ENCODE measurements at places on chromosomes 6 and 20.

GRCh38 chr6:29005183-29005885 is at the start of gene ZNF311:
Gene ZNF311, minus strand, starts transcription at chr6:29005315. Its CDS starts 1,361 bp downstream, at chr6:29003954.
- peak; percentile 58 for DNase-seq

GRCh38 chr6:1766654-1767053 is 156.9 kb downstream of the FOXC1 start:
- no peak for DNase-seq

GRCh38 chr6:157217894-157218370 is 105.4 kb downstream of the TMEM242 start:
- DNase-seq = no peak

GRCh38 chr6:107125771-107126170 is 10.5 kb upstream of the BEND3 start:
- no peak for DNase-seq

DNA sequence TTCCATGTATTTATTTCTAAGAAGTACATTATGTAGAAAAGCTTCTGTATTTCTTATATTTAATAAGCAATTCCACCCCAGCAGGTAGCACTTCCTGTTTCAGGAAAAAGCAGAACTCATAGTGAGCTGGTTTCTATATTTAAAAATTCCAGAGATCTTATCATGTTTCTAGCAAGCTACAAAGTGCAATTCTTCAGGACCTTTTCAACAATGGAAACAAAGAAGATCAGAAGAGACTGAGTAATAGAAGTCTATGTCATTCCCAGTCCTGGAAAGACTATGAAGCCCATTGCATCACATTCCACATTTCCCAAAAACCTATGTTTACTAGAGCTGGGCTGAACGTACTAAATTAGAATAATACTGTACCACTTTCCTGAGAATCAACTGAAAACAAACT is 302.6 kb upstream of the NRSN1 start:
- DNase-seq = no peak

GRCh38 chr6:31575335-31575901 is at the start of gene TNF:
Gene TNF, plus strand, starts transcription at chr6:31575565. Its CDS starts 177 bp downstream, at chr6:31575742.
- DNase-seq = peak; percentile 95

DNA sequence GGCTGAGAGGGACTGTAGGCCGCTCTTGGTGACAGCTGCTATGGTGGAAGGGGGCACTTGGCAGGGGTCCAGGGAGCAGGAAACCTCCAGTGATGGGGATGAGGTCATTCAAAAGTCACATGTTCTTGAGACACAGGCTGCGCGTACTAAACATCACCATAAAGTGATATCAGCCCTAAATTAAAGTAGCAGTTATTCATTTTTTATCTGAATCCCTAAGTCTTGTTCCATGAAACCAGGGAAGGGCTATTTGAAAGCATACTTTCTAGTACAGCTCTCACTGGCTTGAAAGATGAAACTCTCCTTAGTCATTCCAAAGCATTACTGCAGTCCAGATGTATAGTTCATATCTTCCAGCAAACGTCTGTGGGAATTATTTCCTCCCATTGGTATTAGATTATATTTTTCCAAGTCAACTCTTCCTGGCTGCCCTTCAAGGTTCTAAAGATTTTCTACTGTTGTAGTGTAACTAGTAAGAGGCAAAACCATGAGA is 373.1 kb downstream of the CD109 start:
- no peak for DNase-seq

DNA sequence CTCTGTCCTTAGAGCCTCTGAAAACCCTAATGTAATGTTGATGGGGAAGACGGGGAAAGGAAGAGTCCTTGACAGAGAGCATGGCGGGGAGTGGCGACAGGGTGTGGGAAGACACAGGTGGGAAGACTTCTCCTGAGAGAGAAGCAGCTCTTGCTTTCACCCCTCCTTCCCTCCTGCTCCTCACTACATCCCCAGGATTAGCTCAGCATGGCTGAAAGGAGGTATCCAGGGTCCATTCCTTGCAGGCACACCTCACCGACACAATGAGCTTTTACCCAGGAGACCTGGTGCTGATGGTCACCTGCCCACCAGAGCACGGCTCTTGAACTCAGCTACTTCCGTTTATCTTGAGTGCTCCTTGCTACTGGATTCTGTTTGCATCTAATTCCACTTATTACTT is 469.3 kb downstream of the CDH26 start:
- no peak for DNase-seq

- DNase-seq = no peak
These were observed 16.2 kb upstream of the IYD start for GRCh38 chr6:150352321-150353296.

- no peak for DNase-seq
These were observed 45.1 kb downstream of the OGFRL1 start for GRCh38 chr6:71333697-71334096.

- DNase-seq = no peak
These were observed 149.4 kb upstream of the ESR1 start for GRCh38 chr6:151658091-151658490.

DNA sequence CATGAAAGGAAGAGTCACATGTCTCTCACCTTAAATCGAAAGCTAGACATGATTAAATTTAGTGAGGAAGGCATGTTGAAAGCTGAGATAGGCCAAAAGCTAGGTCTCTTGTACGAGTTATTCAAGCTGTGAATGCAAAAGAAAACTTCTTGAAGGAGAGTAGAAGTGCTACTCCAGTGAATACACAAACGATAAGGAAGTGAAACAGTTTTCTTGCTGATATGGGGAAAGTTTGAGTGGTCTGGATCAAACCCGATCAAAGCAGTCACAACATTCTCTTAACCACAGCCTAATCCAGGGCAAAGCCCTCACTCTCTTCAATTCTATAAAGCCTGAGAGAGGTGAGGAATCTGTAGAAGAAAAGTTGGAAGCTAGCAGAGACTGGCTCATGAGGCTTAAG is 1.9 kb upstream of the TPD52L1 start:
- DNase-seq = no peak

GRCh38 chr6:35651244-35651643 is 37.5 kb downstream of the FKBP5 start:
- DNase-seq = no peak

DNA sequence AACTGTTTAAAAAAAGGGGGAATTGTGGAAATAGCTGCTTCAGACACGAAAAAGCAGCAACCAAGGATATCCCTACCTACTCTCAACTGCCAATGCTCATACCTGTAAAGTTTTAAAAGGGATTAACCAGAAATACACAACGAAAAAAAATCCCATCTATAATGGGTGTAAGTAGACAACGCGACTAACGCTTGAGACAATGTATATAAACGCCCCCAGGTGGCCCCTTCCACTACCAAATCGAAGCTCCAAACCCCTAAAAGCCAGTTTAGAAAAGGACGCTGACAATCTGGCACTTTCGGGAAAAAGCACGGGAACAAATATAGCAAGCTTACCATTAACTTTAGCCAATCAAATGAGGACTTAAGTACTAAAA is 94.5 kb upstream of the BTN3A2 start:
- peak; percentile 23 for DNase-seq

- no peak for DNase-seq
These were observed 43.7 kb downstream of the CBLN4 start for GRCh38 chr20:55961376-55962330.

- no peak for DNase-seq
These were observed 35.3 kb downstream of the RALGAPA2 start for GRCh38 chr20:20677186-20677585.

GRCh38 chr6:27280064-27280539 is 32.0 kb downstream of the POM121L2 start:
- DNase-seq = peak; percentile 27

- no peak for DNase-seq
These were observed 221.0 kb downstream of the SYNDIG1 start for GRCh38 chr20:24690408-24690807.

DNA sequence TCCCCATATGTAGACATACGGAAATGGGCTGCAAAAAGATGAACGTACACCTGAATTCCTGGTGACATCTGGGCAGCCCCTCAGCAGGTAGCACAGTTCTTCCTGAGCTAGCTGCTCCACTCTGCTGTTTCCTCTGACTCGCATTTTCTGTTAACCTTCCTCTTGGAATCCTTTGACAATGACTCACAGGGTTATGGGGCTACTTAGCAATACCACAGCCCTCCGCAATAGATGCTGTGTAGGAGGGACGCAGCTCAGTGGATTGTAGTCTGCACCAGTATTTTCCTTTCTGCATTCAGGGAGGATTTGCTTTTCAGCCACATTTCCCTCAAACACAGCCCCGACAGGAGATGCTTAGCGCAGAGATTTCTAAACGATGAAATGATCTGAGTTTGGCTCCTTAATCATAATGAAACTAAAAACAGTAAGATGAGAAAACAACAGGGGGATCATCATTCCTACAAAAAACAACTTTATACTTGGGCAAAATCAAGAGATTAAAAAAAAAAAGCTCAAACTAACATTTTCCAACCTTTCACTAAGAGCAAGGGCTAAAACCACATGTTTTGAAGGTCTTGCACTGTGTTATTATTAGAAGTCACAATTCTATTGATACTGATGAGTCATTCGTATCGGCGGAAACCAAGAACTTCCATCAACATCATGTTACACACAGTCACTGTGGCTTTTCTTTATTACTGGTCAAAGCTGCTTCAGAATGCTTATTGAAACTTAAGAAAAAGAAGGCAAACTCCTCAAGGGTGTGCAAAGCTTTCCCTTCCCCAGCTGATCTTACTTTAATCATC is 12.2 kb downstream of the BACH2 start:
- DNase-seq = peak; percentile 59

DNA sequence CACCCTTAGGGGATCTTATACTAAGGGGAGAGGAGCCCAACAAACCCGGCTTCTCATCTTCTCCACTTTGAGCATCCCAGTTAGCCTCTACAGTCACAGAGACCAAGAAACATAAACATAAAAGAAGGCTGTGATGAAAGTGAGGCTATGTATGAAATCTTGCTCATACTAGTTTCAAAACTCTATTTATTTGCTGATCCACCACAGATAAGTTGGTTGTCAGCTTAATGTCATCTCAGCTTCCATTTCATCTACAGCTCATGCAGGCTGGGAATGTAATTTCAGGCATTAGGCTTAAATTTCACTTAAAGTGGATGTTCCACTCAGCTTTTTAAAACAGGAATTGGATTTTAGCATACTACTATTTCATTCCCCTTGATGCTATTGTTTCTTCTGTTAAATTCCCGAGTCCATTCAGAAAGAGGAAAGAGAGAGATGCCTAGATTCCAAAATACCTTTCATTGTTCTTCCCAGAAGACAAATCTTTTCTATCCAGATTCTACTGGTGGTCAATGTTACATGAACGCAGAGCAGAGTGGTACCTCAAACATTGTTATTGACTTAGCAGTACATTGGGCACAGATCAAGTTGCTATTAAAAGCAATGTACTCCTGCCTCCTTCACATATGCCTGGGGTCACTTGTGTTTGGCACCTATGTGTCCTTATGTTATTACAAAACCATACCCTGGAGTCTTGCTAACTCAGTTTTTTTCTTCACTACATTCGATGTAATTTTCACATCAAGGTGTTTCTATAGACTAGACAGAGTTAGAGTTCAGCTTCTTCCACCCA is 149.0 kb downstream of the HACE1 start:
- DNase-seq = no peak

- DNase-seq = no peak
These were observed 47.1 kb downstream of the IRF4 start for GRCh38 chr6:438634-439170.

GRCh38 chr20:10927011-10927583 is 253.3 kb upstream of the JAG1 start:
- DNase-seq = no peak

GRCh38 chr20:37204056-37204455 is 24.7 kb upstream of the MROH8 start:
- DNase-seq = no peak

- DNase-seq = no peak
These were observed 127.5 kb downstream of the CDKAL1 start for GRCh38 chr6:20661721-20662120.

DNA sequence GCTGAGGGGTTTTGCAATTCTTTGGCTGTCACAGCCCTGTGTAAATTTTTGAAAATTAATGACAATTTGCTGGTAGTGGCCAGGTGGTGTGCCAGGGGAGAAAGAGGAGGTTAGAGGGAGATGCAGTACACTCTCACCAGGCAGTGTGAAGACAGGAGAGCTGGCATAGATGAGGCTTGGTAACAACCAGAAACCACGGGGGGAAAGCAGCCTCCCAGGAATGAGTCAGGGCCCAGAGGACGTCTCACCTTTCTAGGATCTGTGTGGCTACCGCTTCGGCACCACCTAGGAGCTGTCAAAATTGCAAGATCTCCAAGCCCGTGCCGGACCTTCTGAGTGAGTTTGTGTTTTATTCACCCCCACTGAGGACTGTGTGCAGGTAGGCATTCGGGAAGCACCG is 171.4 kb downstream of the PACRG start:
- DNase-seq = no peak

GRCh38 chr20:46857061-46857831 is 37.4 kb upstream of the EYA2 start:
- DNase-seq = no peak
